ENCODE measurements at places on chromosomes 1 and 21.

DNA sequence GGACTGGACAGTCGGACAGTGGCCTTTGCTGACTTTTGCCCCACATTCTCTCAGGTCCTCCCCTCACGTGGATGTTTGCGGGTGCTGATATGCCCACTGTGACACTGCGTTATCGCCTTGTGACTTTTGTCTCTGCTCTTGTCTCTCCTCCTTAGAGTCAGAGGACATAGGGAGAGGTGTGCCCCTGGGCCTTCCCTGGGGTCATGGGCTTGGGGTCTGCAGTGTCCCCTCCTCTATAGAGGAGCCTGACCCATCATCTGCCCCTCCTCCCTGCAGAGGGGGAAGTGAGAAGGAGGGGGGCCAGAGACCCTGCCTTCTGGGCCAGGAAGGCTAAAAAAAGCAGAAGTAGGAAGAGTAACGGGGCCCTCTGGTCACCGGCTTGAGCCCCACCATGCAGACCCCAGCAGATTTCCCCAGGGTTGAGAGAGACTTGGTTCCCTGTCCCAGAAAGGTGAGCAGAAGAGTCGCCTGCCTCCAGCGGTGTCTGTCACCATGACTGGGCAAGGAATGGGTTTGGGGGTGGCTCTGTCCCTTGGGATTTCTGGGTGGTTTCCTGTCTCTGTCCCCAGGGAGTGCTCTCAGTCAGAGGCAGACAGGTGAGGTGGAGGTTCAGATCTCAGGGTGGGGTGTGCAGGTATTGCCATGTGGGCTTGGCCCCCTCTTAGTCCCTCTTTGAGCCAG is 13.3 kb downstream of the RPS6KA1 start:
- no peak for DNase-seq

GRCh38 chr1:85612704-85613361 is 32.3 kb downstream of the CCN1 start:
- DNase-seq: no peak

GRCh38 chr1:40162753-40163441 is 1.7 kb downstream of the RLF start:
- DNase-seq: no peak

DNA sequence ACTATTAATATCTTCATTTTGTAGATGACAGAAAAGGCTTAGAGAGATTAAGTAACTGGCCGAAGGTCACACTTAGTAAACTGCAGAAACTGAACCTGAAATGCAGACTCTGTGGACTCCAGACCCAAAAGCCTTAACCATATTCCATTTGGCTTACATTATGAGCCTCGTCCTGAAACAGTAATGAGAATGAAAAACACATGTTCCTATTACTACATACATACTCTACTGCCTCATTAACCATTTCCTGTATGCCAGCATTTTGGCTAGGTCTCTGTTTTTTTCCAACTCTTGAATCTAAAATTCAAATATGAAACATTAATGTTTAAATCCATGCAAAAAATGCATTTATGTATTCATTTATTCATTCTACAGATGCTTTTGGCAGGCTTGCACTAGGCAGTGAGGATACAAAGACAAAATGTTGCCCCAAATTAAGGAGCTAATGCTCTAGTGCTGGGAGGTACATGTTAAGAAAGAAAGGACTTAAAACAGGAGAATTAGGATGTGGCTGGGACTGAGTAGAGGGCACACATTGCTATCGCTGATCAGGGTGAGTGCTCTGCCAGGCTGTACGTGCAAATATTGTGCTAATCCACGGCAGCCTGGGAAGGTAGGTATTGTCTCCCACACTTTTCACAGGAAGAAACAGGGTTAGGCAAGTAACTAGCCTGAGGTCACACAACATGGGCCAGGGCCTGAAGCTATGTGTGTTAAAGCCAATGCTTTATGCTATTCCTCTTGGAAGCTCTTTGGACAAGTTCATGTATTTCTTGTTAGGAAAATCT is 14.0 kb downstream of the DEGS1 start:
- DNase-seq: no peak

DNA sequence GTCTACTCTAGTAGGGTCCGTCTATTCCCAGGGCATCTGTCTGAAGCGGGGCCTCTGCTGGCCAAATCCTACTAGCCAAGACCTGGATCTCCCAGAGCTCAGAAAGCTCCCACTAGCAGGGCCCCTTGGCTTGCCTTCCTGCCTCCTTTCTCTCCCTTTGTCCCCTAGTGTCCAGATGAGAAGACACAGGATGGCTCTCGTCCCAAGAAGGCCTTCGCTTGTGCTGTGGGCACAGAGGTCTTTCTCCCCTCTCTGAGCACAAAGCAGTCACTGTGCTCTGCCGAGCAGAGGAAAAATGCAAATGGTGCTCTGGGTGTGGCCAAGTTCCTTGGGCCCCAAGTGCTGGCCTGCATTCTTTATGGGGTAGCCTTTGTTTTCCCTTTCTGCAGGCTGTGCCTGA is 13.0 kb upstream of the GPR137B start:
- DNase-seq: no peak

DNA sequence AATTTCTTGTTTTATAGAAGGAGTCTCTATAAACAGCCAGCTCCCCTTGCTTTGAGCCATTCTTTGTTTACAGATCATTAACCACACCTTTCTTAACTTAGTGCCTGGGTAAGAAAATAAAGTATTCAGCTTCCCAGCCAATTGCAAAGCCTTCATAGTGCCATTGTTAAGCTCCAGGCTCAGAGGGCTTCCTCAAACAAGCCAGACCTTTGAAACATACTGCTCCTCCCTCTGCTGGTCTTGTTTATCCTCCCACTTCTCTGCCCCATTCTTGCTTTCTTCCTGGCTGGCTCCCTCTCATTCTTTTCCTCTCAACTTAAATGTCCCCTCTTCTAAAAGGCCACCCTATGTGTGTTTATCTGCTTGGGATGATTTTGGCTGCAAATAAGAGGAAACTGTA is 319.4 kb upstream of the ST6GALNAC5 start:
- DNase-seq: no peak

Measured in type B pancreatic cell (in vitro differentiated cells).